ENCODE measurements at places on chromosomes 5 and 9.

- DNase-seq: no peak
Measured at GRCh38 chr5:122063836-122064235, 14.2 kb downstream of the LOX start.

GRCh38 chr5:136062366-136063274 is 33.8 kb downstream of the TGFBI start:
- no peak for DNase-seq

GRCh38 chr5:132010989-132011621 is 353 bp downstream of the ACSL6 start:
- DNase-seq: no peak

- DNase-seq: no peak
Measured at GRCh38 chr5:135012033-135012588, 21.9 kb downstream of the PITX1 start.

DNA sequence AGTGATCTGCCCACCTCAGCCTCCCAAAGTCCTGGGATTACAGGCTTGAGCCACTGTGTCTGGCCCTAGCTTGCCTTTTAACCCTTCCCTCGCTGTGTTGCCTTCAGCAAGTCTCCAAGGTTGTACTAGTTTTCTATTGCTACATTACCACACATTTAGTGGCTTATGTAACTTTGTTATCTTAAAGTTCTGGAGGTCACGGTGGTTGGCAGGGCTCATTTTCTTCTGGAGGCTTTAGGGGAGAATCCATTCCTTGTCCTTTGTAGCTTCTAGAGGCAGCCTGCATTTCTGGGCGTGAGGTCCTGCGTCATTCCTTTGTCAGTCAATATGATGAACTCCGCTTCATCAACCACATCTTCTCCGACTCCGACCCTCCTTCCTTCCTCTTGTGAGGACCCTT is 2.9 kb upstream of the PRRC2B start:
- DNase-seq: no peak

- no peak for DNase-seq
Measured at GRCh38 chr5:125295405-125295872, 549.0 kb upstream of the ZNF608 start.

- no peak for DNase-seq
Measured at GRCh38 chr5:157295247-157295646, 29.3 kb downstream of the CYFIP2 start.

- DNase-seq: no peak
Measured at GRCh38 chr5:21391506-21391905, 1403.5 kb upstream of the CDH18 start.

DNA sequence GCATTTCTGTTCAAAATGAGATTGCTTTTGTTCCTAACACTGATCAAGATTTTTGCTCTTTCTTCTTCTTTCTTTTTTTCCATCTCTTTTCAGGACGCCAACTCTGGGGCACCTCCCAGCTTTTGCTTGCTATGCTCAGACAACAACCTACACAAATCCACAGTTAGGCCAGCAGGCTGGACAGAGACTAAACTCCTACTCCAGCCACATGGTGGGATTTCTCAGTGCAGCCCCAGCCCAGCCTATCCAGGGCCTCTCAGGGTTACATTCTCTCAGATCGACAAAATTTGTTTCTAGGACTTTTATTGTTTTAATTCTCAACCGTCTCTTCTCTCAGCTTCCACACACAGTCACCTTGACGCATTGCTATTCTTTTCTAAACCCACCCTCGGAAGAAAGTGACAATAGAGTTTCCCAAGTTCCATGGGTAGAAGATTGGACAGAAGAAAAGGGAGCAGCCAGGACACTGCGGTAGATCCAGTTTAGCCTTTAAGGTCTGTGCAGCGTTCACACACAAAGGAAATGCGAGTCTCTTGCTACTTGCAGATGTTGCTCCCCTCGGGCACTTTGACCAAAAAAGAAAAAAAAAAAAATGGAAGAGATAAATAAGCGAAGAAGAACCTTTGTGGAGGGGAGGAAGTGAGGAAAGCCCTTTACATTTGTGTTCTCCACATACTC is 588.6 kb upstream of the GRAMD2B start:
- DNase-seq: no peak

- DNase-seq: no peak
Measured at GRCh38 chr5:113102121-113102531, 125.5 kb downstream of the DCP2 start.

DNA sequence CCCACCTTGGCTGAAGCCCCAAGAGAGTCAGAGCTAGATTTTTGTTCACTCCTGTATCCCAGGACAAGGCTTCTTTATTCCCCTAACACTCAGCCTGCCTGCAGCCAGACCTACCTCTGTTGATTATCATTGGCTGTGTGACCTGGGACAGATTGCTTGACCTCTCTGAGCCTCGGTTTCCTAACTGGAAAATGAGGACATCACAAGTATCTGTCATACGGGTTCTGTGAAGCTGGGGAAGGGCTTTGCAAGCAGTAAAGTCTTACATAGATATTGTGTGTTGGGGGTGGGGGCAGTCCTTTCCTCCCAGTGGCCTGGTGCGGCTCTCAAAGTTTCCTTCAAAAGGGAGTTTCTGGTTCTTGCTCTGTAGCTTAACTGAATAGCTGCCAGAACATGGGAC is 2.5 kb upstream of the NEK6 start:
- no peak for DNase-seq

- no peak for DNase-seq
Measured at GRCh38 chr5:133718457-133718856, 106.1 kb upstream of the FSTL4 start.

GRCh38 chr5:147101659-147102369 is 133.0 kb upstream of the STK32A start:
- no peak for DNase-seq

DNA sequence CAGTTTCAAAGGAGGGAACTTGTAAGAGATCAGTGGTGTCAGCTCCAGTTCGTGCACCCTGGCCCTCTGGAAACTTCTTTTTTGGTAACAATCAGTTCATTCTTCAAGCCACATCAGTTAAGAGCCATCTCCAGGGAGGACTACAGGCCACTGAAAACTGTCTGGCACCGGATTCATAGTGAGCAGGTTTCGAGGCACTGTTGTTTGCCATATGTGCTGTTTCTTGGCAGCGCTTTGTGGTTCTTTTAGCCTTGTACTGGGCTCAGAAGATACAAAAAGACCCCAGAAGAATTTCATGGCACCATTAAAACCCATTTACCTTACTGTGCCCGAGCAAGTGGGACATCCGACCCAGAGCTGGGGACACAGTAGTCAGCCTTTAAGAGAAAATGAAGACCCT is 68.5 kb downstream of the OTULIN start:
- no peak for DNase-seq

DNA sequence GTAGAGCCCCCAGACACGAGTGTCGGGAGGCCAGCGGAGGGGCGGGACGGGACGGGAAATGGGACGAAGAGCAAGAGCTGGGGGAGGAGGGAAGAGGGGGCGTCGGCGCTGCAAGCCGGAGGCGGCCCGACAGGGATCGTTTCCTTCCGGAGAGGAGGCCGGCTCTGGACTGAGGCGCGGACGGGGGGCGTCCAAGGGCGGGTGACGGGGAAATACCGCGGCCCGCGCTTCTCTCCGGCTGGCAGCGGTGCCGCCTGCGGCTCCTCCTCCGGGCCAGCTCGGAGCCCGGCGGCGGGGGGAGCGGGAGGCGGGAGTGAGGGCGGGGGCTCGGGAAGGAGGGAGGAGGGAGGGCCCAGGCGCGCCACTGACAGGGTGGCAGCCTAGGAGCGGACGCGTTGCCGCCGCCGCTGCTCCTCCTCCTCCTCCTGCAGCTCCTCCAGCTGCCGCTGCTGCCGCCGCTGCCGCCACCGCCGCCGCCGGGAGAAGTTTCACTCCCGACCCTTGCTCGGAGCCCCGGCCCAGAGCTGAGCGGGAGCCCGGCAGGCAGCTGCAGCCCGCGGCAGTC is at the start of gene CHSY3:
TSS of gene CHSY3 (plus strand) at position 364 of the 565 bp plus-strand sequence.
- no peak for DNase-seq

DNA sequence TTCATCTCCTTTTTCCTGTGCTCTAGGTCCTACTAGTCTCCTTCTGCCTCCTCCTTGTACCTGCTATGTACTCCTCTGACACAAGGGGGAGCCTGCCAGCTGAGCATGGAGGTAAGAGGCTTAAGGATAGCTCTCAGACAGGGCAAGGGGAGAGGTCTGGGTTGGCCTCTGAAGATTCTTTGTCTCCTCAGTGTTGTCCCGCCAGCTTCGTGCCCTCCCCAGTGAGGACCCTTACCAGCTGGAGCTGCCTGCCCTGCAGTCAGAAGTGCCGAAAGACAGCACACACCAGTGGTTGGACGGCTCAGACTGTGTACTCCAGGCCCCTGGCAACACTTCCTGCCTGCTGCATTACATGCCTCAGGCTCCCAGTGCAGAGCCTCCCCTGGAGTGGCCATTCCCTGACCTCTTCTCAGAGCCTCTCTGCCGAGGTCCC is 3.8 kb downstream of the CREB3 start:
- DNase-seq: peak; percentile 45

- DNase-seq: no peak
Measured at GRCh38 chr9:95620314-95620713, 103.5 kb upstream of the PTCH1 start.

GRCh38 chr5:14464096-14464495 is 117.5 kb upstream of the OTULINL start:
- no peak for DNase-seq

DNA sequence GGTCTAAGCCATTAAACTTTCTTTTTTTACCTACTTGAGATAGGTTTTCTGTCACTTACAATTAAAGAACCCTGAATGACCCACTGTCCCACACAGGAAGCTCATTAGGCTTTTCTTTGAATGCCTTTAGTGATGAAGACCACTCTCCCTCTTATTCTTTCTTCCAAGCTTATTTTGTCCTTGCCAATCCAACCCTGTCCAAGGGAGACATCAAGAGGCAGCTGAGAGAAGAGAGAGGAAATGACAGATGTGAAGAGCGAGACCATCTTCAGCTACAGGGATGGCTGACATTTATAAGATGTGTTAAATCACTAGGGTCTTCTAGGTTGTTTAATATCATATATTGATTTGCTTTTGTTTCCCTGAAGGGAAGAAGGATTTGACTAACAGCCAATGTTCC is 133.5 kb downstream of the FAM114A2 start:
- no peak for DNase-seq

GRCh38 chr9:137881591-137882505 is 4.3 kb downstream of the CACNA1B start:
- DNase-seq: no peak

GRCh38 chr9:19965336-19965735 is 176.5 kb upstream of the SLC24A2 start:
- no peak for DNase-seq

GRCh38 chr5:74082512-74083055 is 456.6 kb downstream of the ARHGEF28 start:
- no peak for DNase-seq

DNA sequence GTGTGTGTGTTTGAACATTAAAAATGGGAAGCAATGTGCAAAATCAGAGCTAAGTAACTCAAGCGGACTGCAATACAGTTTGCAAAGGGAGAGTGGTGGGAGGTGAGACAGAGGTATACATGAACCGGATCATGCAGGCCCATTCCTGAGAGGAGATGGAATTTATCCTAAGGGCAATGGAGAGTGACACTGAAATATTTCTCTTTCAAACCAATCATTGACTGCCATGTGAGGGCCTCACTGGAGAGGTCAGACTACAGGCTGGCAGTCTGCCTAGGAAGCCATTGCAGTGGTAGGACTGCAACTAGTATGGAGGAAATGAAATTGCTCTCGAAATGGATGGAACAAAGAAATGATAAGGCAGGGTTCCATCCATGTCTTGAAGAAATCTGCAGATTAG is 34.8 kb downstream of the TNFSF15 start:
- no peak for DNase-seq

- DNase-seq: no peak
Measured at GRCh38 chr5:170393235-170393634, 4.1 kb upstream of the KCNMB1 start.

- no peak for DNase-seq
Measured at GRCh38 chr5:65882278-65882677, 44.1 kb upstream of the ERBIN start.

- no peak for DNase-seq
Measured at GRCh38 chr9:136169495-136169894, 35.4 kb downstream of the LHX3 start.

DNA sequence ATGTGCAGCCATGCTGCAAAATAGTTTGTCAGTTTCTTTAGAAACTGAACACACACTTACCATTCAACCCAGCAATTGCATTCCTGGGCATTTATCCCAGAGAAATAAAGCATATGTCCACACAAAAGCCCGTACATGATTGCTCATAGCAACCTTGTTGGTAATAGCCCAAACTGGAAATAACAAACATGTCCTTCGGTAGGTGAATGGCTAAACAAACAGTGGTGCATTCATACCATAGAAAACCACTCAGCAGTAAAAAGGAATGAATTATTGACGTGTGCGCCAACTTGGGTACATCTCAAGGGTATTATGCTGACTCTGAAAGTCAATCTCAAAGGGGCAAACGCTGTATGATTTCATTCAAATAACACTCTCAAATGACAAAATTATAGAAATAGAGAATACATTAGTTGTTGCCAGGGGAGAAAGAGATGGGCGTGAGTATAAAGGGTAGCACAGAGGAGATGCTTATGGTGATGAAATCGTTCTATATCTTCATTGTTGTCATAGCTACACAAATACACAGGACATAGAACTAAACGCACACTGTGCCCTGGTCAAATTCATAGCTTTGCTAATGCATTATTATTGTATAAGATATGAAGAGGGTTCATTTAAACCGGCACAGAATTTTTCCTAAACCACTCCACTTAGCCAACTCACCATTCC is 58.2 kb downstream of the DRD1 start:
- DNase-seq: no peak

GRCh38 chr5:159184858-159185381 is 24.4 kb downstream of the RNF145 start:
- DNase-seq: no peak

GRCh38 chr5:78634634-78635033 is 13.9 kb downstream of the LHFPL2 start:
- DNase-seq: no peak

GRCh38 chr5:129474544-129474943 is 14.4 kb downstream of the ADAMTS19 start:
- DNase-seq: no peak

GRCh38 chr9:21796768-21797167 is 5.7 kb upstream of the MTAP start:
- no peak for DNase-seq

- no peak for DNase-seq
Measured at GRCh38 chr5:159178978-159179377, 30.4 kb downstream of the RNF145 start.

DNA sequence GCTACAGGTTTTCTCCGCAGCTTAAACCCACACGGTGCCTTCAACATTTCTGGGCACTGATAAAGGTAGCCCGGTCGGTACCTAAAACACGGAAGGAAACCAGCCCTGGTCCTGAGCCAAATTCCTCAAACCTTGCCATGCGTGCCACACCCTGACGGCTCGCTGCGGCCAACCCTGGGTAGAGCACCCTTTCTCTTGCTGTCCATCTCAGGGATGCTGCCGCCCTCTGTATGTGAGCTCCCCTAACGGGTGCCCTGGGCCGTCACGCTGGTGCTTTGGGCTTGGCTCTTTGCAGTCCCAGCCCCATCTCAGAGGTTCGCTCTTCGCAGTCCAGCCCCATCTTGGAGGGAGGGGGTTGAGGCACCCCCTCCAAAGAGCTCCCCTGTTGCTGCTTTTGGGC is 43.9 kb downstream of the PNPLA7 start:
- no peak for DNase-seq
